Stimulated activated CD4-positive, alpha-beta T cell treated with anti-CD3 and anti-CD28 coated beads, Interleukin-2, amount 100 ng/mL, for 48 hours (primary cell): ENCODE measurements at places on chromosomes 1 and 21.

DNA sequence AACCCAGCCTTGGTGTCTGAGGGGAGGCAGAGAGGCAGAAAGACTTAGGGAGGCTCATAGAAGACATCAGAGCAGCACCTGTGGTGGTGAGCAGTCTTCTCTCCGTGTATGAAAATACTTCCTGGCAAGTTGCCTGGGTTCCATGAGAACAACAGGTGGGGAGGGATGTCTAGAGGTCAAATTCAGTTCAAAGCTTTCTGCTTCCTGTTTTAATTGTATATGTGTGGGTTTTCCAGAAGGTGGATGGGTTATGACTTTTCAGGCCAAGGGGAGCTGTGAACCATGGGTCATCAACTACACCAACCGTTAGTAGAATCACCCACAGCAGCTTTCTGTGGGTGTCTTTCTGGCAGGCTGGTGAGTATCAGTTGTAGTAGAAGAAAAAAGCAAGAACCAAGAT lies 4.1 kb upstream of the FCRL2 start:
- DNase-seq: no peak

GRCh38 chr1:189538271-189538670 lies 939.4 kb downstream of the BRINP3 start:
- DNase-seq: no peak

GRCh38 chr1:11858968-11859871 lies 475 bp upstream of the NPPB start:
- peak; percentile 52 for DNase-seq

DNA sequence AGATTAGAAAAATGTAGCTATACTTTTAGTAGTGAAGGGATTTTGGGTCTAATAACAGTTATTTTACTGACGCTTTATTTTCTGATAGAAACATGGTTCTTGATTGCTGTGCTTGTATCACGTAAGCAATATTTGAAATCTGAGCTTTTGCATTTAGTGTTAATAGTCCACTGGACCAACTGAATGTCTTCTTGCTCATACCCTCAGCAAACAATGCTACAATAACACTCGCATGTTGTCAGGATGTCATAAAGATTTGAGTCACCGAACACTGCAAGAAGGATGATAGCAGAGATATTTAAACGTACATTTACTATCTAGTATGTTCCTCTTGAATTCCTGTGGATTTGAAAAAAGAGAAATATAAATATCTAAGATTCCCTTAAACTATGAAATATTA lies 7.5 kb downstream of the DYRK1A start:
- no peak for DNase-seq

DNA sequence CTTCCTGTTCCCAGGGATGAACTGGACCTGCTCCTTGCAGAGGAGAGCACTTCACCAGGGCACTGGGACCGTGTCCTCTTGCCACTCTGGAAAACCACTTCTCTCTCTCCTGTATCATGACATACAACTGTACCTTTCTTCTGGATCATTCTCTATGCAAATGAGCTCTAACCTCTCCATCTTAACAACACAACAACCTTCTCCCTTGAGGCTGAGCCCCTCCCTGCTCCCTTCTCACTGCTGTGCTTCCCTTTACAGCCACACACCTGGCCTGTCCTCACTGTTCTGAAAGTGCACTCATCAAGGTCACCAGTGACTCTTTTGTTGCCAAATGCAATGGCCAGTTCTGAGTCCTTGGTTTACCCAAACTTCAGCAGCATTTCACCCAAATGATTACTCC lies 54.5 kb upstream of the MRPS6 start:
- no peak for DNase-seq

DNA sequence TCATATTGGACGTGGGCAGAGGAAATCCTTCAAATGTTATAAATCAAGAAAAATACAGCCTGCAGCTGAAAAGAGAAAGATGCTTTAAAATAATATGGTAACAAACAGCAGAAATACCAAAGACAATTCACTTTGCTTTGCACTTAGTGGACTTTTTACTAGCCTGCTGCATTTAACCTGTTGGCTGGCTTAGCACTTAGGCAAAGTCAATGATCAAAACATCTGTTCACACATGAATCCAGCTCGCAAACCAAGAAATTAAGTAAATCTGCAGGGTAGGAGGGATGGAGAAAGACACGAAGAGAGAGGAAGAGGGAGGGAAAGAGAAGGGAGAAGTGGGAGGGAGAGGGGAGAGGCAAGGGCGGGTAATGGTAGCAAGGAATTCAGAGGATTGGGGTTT lies 103.6 kb upstream of the RAB4A start:
- DNase-seq: no peak

- no peak for DNase-seq
These were observed 482 bp downstream of the TM2D1 start for GRCh38 chr1:61724506-61724812.

- no peak for DNase-seq
These were observed 10.3 kb upstream of the VWA5B1 start for GRCh38 chr1:20280341-20280740.

DNA sequence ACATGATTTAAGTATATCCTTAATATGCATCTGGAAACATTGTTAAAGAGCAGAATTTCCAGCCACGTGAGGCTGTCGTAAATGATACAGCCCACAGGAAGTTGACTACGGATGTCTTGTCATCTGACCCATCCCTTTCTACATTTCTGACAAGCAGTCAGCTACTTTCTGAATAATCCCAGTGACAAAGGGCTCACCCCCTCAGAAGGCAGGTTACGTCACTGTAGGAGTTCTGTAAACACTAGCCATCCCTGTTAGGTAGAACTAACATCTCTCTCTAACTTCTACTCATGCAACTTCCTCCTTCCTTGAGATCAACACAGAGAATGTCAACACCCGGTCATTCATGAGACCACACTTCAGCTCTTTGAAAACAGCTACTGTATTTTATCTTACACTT lies 259.2 kb downstream of the GREM2 start:
- DNase-seq: no peak

GRCh38 chr1:206792939-206793607 lies 20.8 kb upstream of the IL10 start:
- no peak for DNase-seq

DNA sequence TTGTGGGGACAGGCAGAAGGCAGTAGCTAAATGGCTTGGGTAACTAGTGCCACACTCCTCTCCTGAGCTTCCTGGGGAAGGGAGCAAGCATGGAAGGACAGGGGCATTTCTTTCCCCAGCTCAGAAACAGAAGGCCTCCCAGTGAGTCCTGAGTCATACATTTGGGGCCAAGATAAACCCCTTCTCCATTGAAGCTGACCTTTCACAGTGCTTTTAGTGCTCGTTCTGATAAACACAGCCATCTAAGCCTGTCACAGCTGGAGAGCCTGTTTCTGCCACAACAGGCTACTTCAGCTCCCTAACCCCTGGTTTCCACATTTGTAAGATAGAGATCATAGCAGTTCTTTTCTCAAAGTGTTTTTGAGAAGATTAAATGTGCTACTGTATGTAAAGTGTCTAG lies 374.0 kb downstream of the LMX1A start:
- no peak for DNase-seq

- no peak for DNase-seq
These were observed 55.9 kb downstream of the CLIC4 start for GRCh38 chr1:24801176-24801575.

GRCh38 chr1:111786669-111787207 lies 31.0 kb downstream of the DDX20 start:
- DNase-seq: no peak

DNA sequence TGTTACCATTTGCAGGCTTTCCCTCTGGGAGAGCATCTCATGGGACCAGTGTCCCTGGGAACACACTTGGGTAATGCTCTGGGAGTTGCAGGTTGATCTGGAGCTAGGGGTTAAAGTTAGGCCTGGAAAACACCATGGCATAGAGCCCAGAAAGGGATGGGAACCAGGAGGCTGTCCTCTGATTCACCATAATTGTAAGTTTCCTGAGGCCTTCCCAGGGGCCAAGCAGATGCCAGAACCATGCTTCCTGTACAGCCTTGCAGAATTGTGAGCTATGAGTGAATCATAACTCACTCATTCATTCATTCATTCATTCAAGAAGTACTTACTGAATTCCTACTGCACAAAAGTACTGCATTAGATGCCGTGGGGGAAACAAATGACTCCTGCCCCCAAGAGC lies 50.0 kb downstream of the LACTBL1 start:
- DNase-seq: no peak

- DNase-seq: no peak
These were observed 91.8 kb downstream of the ADCY10 start for GRCh38 chr1:167821969-167822685.

DNA sequence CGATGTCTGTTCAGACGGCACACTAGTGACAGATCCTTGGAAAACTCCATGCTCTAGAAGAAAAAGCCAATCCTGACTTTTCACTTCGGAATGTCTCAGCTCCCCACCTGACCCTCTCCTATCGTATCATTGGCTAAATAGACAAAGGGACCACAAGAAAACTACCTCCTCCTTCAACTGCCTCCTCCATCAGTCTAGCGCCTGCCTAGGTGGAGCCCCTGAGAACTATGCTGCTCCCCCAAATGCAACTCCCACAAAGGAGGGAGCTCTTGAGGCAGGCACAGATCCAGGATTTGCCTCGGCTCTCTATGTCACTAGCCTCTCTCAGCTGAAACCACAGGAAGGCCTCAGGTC lies 148.4 kb downstream of the TOMM20 start:
- no peak for DNase-seq
